ENCODE measurements at places on chromosomes 7 and 10. TPM values are rescaled to one million over a fixed set of nuclear protein-coding genes. Genes with fewer than 3 reads are reported as not detected.

FAM204A gene
- total RNA-seq: 64.9 TPM

PRSS1 gene
- total RNA-seq: not detected

ICA1 gene
- total RNA-seq: 2.4 TPM

KMT2E gene
- total RNA-seq: 30.5 TPM

PHKG1 gene
- total RNA-seq: not detected

NCF1 gene
- 1.9 TPM for total RNA-seq

TACC2 gene
- total RNA-seq: 21.4 TPM

HELLS gene
- 27.5 TPM for total RNA-seq

SPDYE2 gene
- not detected for total RNA-seq

SH2D4B gene
- not detected for total RNA-seq

ENTPD1 gene
- not detected for total RNA-seq

RELN gene
- not detected for total RNA-seq

CHAT gene
- total RNA-seq: not detected

ACSM6 gene
- total RNA-seq: not detected

MOGAT3 gene
- total RNA-seq: not detected

ACTR1A gene
- total RNA-seq: 109 TPM

PPP1R17 gene
- not detected for total RNA-seq

CPED1 gene
- total RNA-seq: 0.23 TPM

PYROXD2 gene
- 1.5 TPM for total RNA-seq

GLCCI1 gene
- total RNA-seq: 1.2 TPM

PTN gene
- not detected for total RNA-seq

PRKRIP1 gene
- total RNA-seq: 11.6 TPM

CDNF gene
- total RNA-seq: 0.47 TPM

SPRN gene
- total RNA-seq: not detected

TAS2R4 gene
- total RNA-seq: 0.61 TPM

HOXA7 gene
- total RNA-seq: 3.6 TPM

VSTM4 gene
- not detected for total RNA-seq

LEP gene
- 0.04 TPM for total RNA-seq

CTNNA3 gene
- total RNA-seq: not detected

ARHGEF5 gene
- 35.5 TPM for total RNA-seq

CALHM3 gene
- not detected for total RNA-seq

TBC1D12 gene
- 6.9 TPM for total RNA-seq

All from hair follicular keratinocyte (primary cell).